LoVo (cell line): ENCODE measurements at places on chromosomes 6 and 20.

DNA sequence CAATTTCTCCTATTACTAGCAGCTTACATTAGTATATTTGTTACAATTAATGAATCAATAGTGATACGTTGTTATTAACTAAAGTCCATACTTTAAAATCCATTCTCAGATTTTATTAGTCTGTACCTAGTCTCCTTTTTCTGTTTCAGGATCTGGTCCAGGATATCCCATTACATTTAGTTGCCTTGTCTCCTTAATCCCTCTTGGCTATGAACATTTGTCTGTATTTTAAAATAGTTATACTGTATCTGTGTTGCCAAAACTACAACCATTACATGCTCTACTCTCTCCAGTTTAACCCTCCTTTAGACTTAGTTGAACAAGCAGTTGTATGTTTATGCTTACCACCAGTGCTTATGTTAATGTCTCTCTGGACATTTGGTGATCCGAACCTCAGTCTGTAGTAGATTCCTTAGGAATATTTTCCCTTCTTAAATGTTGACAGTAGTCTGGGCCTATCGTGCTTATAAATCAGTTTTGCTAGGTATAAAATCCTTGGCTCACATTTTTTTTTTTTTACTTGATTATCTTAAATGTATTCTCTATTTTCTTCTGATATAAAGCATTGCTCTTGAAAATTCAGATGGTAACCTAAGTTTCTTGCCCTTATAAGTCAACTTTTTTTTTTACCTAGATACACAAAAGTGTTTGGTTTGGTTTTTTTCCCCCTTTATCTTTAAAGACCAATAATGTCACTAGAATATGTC lies 12.2 kb downstream of the ALDH5A1 start:
- DNase-seq, result no peak

DNA sequence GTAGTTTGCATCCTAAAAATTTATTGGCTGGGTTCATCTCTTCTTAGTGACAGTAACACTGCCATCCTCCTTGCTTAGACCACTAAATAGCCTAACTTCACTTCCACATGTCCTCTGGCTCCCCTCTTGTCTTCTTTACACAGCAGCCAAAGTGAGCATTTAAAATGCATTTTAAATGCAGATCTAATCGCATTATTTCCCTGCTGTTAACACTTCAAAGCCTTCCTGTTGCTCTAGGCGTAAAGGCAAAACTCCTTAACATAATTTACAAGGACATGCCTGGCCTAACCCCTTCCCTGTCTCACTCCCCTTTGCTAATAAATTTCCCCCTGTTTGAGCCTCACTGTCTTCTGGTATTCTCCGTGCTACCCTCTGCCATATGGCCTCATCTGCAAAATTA lies 26.5 kb downstream of the NKAIN2 start:
- no peak for DNase-seq

GRCh38 chr6:52539607-52540006 lies 37.3 kb downstream of the TRAM2 start:
- DNase-seq, result no peak

DNA sequence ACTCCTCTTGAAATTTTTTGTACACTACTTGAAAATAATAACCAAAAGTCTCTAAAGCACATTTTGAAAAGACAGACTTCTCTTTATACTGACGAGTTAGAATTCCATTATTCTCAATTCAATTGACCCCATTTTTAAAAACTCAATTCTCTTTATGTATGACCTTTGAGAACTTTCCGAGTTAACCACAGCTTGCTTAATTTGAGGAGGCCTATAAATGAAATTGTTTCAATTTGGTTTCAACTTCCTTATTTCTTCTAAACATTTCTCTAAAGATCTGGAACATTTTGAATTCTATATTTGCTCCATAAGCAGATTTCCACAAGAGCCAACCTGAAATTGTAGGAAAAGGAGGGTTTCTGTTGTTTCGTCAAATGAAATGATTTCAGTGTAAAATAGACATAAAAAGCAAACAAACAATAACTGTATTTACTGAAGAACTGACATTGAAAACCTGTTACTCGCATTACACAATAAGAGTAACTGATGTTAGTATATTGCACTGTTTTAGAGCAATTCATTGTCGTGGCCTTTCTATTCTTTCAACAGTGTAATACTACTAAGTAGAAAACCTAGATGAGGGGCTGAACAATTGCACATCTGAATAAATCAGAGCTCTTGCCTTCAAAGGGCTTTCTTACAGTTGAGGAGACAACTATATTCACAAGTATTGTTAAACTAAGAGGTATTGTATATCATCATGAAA lies 223.6 kb downstream of the HIVEP2 start:
- DNase-seq, result no peak

- DNase-seq, result no peak
Measured at GRCh38 chr6:104728448-104728847, 131.3 kb downstream of the HACE1 start.

GRCh38 chr20:19583532-19584175 lies 174.4 kb upstream of the RIN2 start:
- no peak for DNase-seq
